ENCODE measurements at places on chromosomes 2 and 18.

DNA sequence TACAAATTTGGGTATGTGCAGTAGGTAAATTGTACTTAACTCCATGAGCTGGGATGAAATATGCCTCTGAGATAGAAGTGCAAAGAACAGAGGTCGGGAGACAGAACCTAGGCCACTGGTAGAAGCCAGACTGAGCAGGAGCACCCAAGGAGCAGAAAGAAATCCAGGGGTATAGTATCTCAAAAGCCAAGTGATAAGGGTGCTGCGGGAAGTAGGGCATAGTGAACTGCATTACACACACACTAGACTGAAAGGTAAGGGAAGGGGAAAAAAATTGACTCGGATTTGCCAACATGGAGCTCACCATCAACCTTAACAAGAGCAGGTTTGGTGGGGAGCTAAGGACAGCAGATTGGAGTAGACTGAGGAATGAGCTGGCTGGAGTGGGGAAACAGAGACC, 89.3 kb upstream of the TMEM247 start:
- no peak for DNase-seq

DNA sequence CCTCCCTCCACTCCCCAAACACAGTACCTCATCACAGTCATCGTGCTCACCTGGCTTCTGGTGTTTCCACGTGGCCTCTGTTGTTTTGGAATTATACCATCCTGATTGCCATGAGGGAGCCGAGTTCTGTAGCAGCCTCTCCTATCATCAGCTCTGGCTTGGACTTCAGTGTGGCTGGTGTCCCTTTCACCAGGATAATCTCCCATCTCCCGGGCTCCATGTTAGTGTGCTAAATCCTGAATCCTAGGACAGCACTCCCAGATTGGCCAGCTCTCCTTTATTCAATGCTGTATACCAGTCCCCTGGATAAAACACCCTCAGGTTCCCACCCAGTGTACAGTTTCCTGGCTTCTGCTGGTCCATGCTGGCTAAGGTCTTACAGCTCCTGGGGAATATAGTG, 53.3 kb downstream of the LONRF2 start:
- DNase-seq = no peak

DNA sequence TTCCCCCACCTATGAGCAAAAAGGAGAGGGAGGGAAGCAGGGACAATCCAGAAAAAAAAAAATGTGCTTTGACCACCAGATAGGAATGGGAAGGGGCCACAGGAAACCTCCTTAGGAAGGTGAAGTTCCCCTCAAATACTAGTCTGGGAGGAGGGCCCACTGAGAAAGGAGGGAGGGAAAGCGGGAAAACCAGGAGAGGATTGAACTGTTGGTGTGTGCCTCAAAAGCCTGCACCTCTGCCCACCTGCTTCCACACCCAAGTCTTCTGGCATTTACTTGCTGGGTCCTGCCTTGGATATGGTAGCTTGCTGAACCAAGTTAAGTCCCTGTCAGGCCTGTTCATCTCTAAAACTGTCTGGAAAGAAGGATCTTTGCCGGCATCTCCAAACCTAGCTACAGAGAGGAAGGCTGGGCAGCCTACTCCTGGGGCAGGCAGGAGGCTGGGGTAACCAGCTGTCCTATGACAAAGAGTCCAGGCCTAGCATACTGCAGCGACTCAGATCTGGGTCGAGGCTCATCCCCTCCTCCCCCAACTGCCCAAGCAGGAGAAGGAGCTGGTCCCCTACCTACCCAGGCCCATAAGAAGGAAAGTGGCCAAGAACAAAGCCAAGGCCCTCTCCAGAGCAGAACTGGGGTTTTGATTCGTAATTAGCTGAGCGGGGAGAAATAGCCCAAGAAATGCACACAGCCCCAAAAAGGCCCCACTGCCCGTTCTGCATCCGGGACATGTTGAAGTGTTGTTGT, 3.0 kb downstream of the EN1 start:
- no peak for DNase-seq

DNA sequence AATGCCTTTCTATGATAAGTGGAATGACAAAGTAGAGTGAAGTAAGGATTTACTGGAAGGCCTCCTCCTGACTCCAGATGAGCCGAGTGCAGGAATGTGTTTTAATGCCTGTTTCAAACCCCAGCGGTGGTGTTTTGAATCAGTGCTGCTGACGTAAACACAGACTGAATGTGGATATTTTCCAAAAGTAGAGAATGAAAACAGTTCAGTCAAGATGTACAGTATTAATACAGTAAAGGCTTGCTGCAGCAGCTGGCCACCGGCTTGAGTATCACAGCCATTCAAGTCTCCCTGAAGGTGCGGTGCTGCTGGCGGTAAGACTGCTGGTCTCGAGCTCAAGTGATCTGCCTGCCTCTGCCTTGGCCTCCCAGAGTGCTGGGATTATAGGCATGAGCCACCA, 46.7 kb downstream of the ARHGAP28 start:
- no peak for DNase-seq

DNA sequence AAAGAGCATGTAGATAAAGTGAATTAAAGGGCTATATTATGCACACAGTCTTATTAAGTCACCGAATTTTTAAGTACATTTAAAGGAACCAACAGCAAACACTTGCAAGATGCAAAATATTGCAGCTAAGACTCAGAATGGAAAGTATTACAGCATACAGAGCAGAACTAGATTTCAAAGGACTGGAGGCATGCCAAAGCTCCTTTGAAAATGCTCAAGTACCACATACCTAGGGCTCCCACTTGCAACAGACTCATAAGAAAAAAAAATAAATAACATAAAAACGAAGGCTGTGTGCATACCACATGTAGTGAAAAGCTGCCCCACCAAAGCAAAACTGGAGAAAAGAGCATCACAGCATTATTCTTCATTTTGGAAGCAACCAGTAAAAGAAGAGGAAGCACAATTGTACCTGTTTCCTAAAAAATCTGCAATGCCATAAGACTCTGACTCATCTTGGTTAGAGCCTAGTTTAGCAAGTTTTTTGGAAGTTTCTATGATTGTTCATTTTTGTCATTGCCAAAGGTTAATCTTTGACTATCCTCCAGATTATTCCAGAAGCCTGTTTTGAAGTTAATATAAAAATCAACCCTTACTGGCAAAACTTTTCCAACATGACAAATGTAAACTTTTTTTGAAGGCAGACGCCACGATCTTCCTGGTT, 306.0 kb upstream of the COL3A1 start:
- no peak for DNase-seq

GRCh38 chr2:213013979-213014378, 137.4 kb downstream of the IKZF2 start:
- DNase-seq = no peak
